Astrocyte (in vitro differentiated cells and primary cell): ENCODE measurements at places on chromosomes 3 and 15.

DNA sequence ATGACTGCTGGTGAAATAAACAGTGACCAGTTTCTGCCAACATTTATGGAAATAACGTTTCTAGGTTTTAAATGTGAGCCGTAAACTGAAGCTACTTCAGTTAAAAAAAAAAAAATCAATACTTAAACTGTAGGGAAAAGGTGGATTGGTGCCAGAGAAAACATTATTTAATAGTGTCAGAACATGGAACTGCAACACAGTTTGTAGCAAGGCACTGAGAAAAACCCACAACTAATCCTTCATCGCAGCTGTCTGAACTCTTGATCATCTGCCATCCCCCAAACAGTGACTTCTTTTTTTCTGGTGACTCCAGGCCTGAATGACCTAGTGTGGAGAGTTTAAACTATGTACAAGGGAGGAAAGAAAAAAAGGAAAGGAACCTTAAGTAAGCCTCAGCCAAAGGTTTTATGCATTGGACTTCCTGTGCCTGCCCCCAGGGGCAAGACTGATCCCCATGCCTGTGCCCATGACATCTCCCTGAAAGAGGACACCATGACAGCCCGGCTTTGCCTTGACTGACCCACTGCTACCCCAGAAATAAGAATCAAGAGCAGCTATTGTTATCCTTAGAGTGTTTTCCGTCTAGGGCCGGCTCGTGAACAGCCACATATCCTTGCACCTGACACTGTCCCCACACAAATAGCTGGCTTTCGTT lies 33.1 kb downstream of the CRTAP start:
- H3K4me1 ChIP-seq, result peaks cover 14% of the 10 kb centered on the region
- peaks cover 12% of the 10 kb centered on the region for H3K36me3 ChIP-seq
- H3K4me3 ChIP-seq, result no peak overlapping the region
- DNase-seq, result peak; percentile 63
- no peaks in the 10 kb centered on the region for H3K27me3 ChIP-seq

DNA sequence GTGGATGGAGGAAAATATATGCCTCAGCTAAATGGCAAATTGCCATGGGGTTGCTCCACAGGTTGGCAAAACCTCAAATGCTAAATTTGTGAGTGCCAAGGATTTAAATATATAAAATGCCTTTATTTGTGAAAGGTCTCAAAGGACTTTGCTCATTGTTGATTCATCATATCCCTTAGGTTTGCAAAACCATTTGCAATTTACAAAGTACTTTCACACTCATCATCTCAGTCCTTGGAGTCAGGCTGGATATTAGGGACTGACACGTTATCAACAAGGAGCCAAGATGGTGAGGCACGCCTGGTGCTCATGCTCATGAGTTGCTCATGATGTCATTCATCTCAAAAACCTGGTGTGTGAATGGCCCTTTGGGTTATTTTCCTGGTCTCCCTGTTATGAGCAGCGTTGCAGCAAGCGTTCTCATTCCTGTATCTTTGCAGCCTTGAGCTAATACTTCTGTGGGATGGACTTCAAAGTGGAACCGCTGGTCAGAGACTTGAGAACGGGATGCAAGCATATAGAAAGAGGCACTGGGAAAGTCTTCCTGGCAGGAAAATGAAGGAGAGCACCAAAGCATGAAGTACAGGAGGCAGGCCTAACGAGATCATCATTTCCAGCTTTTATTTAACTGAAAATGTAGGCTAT lies 66.0 kb downstream of the MYO1E start:
- H3K4me3 ChIP-seq, result no peak overlapping the region
- peak; percentile 72 for DNase-seq
- no peak overlapping the region for H3K27ac ChIP-seq
- H3K27me3 ChIP-seq, result no peaks in the 10 kb centered on the region
- H3K4me1 ChIP-seq, result peaks cover 30% of the 10 kb centered on the region

GRCh38 chr3:146968204-146968651 lies 363.1 kb upstream of the PLSCR5 start:
- H3K27me3 ChIP-seq, result no peaks in the 10 kb centered on the region
- peak overlapping the region; percentile 12 for H3K4me3 ChIP-seq
- peak overlapping the region; percentile 90 for H3K27ac ChIP-seq
- H3K36me3 ChIP-seq, result no peaks in the 10 kb centered on the region

GRCh38 chr3:65497846-65498245 lies 540.9 kb downstream of the MAGI1 start:
- H3K4me1 ChIP-seq, result no peaks in the 10 kb centered on the region
- H3K27me3 ChIP-seq, result no peaks in the 10 kb centered on the region

GRCh38 chr3:31253782-31254181 lies 278.9 kb upstream of the STT3B start:
- H3K4me3 ChIP-seq, result no peak overlapping the region
- H3K27me3 ChIP-seq, result no peaks in the 10 kb centered on the region
- no peaks in the 10 kb centered on the region for H3K36me3 ChIP-seq
- no peak overlapping the region for H3K27ac ChIP-seq

GRCh38 chr3:151290673-151291072 lies 12.3 kb upstream of the P2RY14 start:
- H3K4me3 ChIP-seq, result no peak overlapping the region
- DNase-seq, result no peak
- H3K27me3 ChIP-seq, result no peaks in the 10 kb centered on the region
- no peak overlapping the region for H3K27ac ChIP-seq

DNA sequence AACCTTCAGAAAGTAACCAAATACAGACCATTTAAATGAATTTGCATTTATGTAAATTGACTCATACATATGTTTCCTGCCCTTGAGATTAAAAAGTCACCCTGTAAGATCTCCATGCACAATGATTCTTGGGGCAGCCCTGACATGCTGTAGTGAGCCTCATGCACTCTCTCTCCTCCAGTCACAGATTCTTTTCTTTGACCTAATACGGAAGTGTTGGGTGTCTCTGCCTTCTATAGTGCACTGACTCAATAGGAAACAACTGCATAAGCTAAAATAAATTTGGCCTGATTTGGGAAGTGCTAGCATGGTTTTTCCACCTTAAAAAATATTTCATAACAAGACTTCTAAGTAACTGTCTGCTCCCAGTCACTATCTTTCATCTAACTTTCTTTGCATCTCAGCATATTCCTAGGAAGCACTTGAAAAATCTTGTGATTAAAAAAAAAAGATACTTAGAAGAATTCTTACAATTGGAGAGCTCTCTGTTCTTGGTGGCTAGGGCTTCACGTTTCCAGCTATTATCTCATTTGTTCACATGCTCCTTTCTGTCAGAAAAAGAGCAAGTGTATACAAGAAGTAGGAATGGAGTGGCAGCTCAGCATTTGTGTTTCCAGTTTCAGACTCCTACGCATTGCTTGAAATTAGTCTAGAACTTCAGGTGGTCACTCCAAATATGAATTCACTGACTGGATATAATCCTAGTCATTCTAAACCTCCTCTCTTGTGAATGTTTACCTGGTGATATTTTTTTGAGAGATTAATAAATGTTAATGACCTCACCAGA lies 207.9 kb upstream of the COL8A1 start:
- no peaks in the 10 kb centered on the region for H3K4me1 ChIP-seq
- no peak for DNase-seq
- H3K27ac ChIP-seq, result no peak overlapping the region

DNA sequence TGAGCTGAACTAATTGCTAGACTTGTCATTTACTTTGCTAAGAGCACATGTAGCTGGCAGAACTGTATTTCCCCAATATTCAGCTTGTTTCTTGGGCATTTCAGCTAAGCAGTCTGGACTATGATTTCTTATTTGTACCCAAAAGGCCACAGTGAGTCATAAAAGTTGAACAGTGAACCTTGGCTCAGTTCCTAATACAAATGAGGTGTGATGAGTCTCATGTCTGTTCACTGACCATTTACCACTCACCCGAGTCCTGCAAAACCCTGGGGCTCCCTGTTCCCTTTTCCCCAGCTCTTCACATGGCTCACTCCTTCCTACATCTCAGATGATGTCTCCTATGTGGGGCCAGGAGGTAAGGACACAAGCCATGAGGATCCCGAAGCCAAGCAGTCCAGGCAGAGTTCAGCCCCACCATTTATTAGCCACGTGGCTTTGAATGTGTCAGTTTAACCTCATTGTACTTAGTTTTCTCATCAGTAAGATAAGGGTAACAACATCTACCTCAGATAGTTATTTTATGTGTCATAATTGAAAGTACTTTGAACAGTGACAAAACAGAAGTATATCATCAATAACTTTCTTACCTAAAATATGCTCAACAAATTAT lies 239.3 kb downstream of the IL5RA start:
- DNase-seq, result no peak
- no peak overlapping the region for H3K27ac ChIP-seq
- no peak overlapping the region for H3K4me3 ChIP-seq
- H3K27me3 ChIP-seq, result no peaks in the 10 kb centered on the region
- H3K4me1 ChIP-seq, result no peaks in the 10 kb centered on the region

DNA sequence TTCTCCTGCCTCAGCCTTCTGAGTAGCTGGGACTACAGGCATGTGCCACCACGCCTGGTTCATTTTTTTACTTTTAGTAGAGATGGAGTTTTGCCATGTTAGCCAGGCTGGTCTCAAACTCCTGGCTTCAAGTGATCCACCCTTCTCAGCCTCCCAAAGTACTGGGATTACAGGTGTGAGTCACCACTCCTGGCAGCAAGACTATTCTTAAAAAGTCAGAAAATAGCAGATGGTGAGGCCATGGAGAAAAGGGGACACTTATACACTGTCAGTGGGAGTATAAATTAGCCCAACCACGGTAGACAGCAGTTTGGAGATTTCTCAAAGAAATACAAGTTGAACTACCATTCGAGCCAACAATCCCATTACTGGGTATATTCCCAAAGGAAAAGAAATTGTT lies 603.3 kb upstream of the TBL1XR1 start:
- no peaks in the 10 kb centered on the region for H3K36me3 ChIP-seq
- DNase-seq, result peak; percentile 41
- no peak overlapping the region for H3K4me3 ChIP-seq
- H3K27me3 ChIP-seq, result no peaks in the 10 kb centered on the region

GRCh38 chr3:101979033-101979432 lies 129.7 kb downstream of the NFKBIZ start:
- H3K27ac ChIP-seq, result no peak overlapping the region
- H3K4me3 ChIP-seq, result no peak overlapping the region
- no peaks in the 10 kb centered on the region for H3K27me3 ChIP-seq

DNA sequence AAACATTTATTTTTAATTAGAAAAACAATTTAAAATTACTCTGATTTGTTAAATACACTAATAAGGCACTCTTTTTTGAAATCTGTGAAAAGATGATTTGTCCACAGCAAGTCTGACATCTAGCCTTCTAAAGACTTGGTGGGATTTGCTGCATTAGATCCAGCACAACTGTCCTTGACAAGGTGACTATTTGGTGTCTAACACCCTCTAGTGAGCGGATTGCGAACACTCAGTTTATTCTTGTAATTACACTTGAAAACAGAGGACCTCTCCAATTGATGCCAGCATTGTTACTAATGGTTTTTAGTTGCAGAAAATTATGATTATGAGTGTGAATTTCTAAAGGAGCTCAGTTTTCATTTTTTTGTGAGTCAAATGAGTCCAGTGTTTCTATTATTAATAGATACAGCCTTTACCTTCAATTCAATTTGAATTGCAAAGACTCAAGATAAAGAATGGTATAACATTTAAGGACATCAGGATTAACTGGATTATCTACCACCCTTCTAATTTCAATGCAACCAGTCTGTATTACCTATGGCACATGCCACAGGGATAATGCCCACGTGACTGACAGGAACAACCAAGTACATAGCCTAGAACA lies 29.7 kb upstream of the STRIT1 start:
- peak; percentile 49 for DNase-seq
- no peak overlapping the region for H3K4me3 ChIP-seq
- no peaks in the 10 kb centered on the region for H3K36me3 ChIP-seq
- H3K27ac ChIP-seq, result no peak overlapping the region

DNA sequence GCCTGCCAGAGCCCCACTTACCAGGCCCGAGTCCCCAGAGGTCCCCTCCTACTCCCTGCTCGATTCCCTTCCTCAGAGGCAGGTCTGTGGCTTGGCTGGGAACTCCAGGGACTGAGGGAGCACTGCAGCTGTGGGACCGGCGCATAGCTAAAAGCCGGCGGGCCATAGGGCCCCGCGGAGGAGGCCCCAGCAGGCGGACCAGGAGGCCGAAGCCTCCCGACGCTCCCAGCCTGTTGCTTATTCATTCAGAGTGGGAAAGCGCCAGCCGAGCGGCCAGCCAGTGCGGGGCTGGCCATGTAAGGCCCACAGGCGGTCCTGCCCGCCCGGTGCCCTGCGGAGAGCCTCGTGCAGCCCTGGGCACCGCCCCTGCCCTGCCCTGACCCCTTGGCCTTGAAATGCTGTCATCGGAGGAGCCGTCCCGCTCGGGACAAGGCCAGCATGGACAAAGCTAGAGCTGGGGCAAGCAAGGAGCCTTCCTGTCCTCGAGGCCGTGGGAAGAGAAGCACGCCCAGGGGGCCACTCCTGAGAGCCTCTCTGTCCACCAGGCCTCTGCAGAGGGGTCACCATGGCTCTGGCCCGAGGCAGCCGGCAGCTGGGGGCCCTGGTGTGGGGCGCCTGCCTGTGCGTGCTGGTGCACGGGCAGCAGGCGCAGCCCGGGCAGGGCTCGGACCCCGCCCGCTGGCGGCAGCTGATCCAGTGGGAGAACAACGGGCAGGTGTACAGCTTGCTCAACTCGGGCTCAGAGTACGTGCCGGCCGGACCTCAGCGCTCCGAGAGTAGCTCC lies at the start of gene LOXL1:
LOXL1 (plus strand) TSS at position 244 of the 784 bp plus-strand sequence; CDS start at position 566, 322 bp downstream.
- H3K27me3 ChIP-seq, result no peaks in the 10 kb centered on the region
- peak within 1 kb of the TSS; percentile 94 for H3K27ac ChIP-seq
- H3K4me1 ChIP-seq, result peaks cover 82% of the 10 kb centered on the region

GRCh38 chr3:171556574-171557145 lies 96.5 kb upstream of the TNIK start:
- no peaks in the 10 kb centered on the region for H3K27me3 ChIP-seq
- H3K36me3 ChIP-seq, result no peaks in the 10 kb centered on the region
- H3K4me1 ChIP-seq, result no peaks in the 10 kb centered on the region
- no peak overlapping the region for H3K4me3 ChIP-seq
- no peak overlapping the region for H3K27ac ChIP-seq

DNA sequence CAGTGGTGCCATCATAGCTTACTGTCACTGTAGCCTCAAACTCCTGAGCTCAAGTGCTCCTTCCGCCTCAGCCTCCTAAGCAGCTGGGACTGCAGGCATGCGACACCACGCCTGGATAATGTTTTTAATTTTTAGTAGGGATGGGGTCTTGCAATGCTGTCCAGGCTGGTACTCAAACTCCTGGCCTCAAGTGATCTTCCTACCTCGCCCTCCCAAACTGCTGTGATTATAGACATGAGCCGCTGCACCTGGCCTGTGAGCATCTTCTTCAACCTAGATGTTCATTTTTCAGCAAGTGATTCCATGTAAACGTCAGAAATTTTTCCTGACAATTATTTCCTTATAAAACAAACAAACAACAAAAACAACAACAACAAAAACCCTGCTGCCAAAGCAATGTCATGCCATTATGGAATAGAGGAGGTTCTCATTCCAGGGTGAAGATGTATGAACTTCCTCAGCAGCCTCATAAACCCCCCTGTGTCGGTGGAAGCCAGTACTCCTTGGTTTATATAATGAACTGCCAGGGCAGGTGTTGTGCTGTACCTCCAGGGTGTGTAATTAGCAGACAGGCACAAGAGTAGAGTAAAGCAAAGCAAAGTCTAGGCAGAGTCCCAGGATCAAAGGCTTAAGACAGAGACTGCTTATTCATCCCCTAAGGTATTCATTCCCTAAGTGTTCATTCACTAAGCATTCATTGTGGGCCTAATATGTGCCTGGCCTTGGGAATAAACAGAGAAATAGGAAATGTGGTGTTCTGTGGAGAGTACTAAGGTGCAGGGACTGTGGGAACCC lies 44.6 kb downstream of the NR2C2 start:
- H3K4me1 ChIP-seq, result peaks cover 7% of the 10 kb centered on the region
- peak; percentile 7 for DNase-seq
- no peak overlapping the region for H3K4me3 ChIP-seq
- no peak overlapping the region for H3K27ac ChIP-seq
